Large intestine (tissue), 12 donors: ENCODE measurements at places on chromosomes 2 and 18. TPM values are rescaled to one million over a fixed set of nuclear protein-coding genes. Genes with fewer than 3 reads are reported as not detected.

Gene CRYGD
- 0.52 TPM for polyA plus RNA-seq

Gene RAX
- polyA plus RNA-seq, result not detected

Gene IGFBP5
- polyA plus RNA-seq, result 58.4 TPM

Gene CFC1
- polyA plus RNA-seq, result 3.7 TPM

Gene REEP1
- 36.9 TPM for polyA plus RNA-seq

Gene MYOM1
- 8.7 TPM for polyA plus RNA-seq

Gene ALPI
- 80.6 TPM for polyA plus RNA-seq

Gene CDH2
- polyA plus RNA-seq, result 14.2 TPM

Gene LIMS3
- polyA plus RNA-seq, result 2.2 TPM

Gene SCYGR4
- polyA plus RNA-seq, result 0.03 TPM

Gene ANKRD62
- polyA plus RNA-seq, result 0.01 TPM

Gene UGT1A7
- polyA plus RNA-seq, result not detected

Gene TMSB10
- polyA plus RNA-seq, result 1,245 TPM

Gene L3MBTL4
- polyA plus RNA-seq, result 4.0 TPM

Gene POTEE
- polyA plus RNA-seq, result 0.03 TPM

Gene TUBB8B
- not detected for polyA plus RNA-seq

Gene XDH
- polyA plus RNA-seq, result 138 TPM

Gene KIF5C
- 16.0 TPM for polyA plus RNA-seq

Gene PDK1
- polyA plus RNA-seq, result 13.8 TPM

Gene IL18R1
- polyA plus RNA-seq, result 6.9 TPM

Gene TMEM247
- polyA plus RNA-seq, result not detected

Gene MROH2A
- 0.16 TPM for polyA plus RNA-seq

Gene EPAS1
- 30.7 TPM for polyA plus RNA-seq

Gene ZC3H8
- polyA plus RNA-seq, result 16.2 TPM

Gene UGT1A6
- polyA plus RNA-seq, result 0.06 TPM

Gene NOL4
- 6.5 TPM for polyA plus RNA-seq

Gene ATOH8
- 5.1 TPM for polyA plus RNA-seq

Gene ERMN
- 0.57 TPM for polyA plus RNA-seq

Gene DRC1
- 0.76 TPM for polyA plus RNA-seq

Gene OSBPL6
- polyA plus RNA-seq, result 4.6 TPM

Gene FRZB
- polyA plus RNA-seq, result 34.5 TPM

Gene UGT1A8
- not detected for polyA plus RNA-seq

Gene LYPD6
- 5.4 TPM for polyA plus RNA-seq

Gene SIX3
- polyA plus RNA-seq, result not detected

Gene ADAM23
- polyA plus RNA-seq, result 3.3 TPM

Gene CCDC178
- 0.36 TPM for polyA plus RNA-seq

Gene NEU2
- polyA plus RNA-seq, result not detected

Gene IRS1
- polyA plus RNA-seq, result 23.1 TPM

Gene CENPO
- polyA plus RNA-seq, result 10.5 TPM

Gene CCDC148
- polyA plus RNA-seq, result 0.61 TPM

Gene SERPINB11
- not detected for polyA plus RNA-seq

Gene ASB18
- 0.03 TPM for polyA plus RNA-seq

Gene CDK15
- 0.24 TPM for polyA plus RNA-seq

Gene HOXD12
- polyA plus RNA-seq, result not detected

Gene B3GNT7
- 43.5 TPM for polyA plus RNA-seq

Gene STON1
- 10.1 TPM for polyA plus RNA-seq

Gene FBXO41
- 2.4 TPM for polyA plus RNA-seq

Gene RAPH1
- 21.2 TPM for polyA plus RNA-seq

Gene GREB1L
- 1.8 TPM for polyA plus RNA-seq

Gene FZD7
- polyA plus RNA-seq, result 24.1 TPM

Gene POTEI
- 0.10 TPM for polyA plus RNA-seq

Gene ZBTB7C
- polyA plus RNA-seq, result 1.7 TPM

Gene PSMA8
- 0.04 TPM for polyA plus RNA-seq

Gene CD226
- polyA plus RNA-seq, result 1.6 TPM

Gene RPE
- 41.0 TPM for polyA plus RNA-seq

Gene SP140
- 2.2 TPM for polyA plus RNA-seq

Gene DQX1
- 12.9 TPM for polyA plus RNA-seq
